ENCODE measurements at places on chromosomes 11 and 22.

GRCh38 chr11:125020342-125020741, 42.8 kb upstream of the SLC37A2 start:
- no peak for DNase-seq

DNA sequence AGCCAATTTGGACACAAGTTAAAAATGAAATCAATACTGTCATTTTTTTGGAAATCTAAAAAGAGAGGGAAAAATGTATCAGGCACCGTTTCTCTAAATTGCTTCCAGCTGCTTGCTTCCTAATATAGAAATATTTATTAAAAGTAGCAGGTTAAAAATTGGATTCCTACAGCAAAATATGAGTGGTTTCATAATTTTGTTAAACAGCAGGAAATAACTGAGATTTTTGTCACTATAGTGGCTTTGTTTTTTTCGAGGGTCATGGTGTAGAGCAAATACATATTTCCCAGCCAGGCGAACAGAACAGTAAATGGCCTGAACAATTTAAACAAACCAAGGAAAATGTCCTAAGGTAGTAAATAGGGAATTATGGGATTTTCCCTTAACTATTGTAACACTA, 159.7 kb downstream of the DDX10 start:
- DNase-seq = no peak

DNA sequence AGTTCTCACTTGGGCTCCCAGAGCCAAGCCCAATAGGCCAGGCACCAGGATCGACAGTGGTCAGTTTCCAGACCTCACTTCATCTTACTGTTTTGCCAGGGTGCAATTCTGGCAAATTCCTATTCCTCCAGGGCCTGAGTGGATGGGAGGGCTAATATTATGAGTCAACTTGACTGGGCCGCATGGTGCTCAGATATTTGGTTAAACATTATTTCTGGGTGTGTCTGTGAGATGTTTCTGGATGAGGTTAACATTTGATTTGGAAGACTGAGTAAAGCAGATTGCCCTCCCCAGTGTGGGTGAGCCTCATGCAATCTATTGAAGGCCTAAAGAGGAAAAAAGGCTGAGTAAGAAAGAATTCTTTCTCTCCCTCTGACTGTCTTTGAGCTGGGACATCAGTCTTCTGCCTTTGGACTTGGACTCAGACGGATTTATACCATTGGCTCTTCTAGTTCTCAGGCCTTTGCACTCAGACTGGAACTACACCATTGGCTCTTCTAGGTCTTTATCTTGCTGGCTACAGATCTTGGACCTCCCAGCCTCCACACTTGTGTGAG, 132.9 kb upstream of the ZBED5 start:
- DNase-seq = no peak

- no peak for DNase-seq
These were observed 6.0 kb downstream of the TRAPPC4 start for GRCh38 chr11:119024430-119025098.

GRCh38 chr22:23970816-23971486, 3.3 kb downstream of the DDT start:
- DNase-seq = no peak

- DNase-seq = no peak
These were observed 241.4 kb downstream of the TTC28 start for GRCh38 chr22:28438183-28438768.

DNA sequence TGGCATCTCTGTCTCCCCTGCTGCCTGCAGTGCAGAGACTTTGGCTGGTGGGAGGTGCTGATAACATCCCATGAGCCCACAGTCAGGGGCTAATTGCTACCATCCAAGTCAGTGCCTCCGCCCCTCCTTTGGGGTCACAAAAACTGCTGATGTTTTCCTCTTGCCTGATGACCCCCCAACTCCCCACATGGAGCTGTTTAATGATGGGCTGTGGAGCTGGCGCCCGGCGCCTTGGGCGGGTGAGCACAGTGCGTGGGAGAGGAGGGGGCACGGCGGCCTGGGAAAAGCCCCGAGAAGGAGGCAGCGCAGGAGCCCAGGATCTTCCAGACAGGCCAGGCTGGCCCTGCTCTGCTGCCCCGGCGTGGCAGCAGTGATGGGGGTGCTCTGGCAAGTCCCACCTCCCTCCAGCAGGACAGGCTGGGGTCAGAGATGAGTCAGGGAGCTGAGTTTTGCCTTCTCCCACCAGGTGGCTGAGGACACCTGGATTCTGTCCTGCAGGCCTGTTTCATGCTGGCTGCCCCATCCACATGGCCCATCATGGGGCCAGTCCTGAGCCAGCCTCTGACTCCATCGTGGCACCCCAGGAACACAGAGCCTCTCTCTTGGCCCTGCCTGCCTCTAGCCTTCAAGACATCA, 43.8 kb downstream of the NECTIN1 start:
- DNase-seq = no peak

DNA sequence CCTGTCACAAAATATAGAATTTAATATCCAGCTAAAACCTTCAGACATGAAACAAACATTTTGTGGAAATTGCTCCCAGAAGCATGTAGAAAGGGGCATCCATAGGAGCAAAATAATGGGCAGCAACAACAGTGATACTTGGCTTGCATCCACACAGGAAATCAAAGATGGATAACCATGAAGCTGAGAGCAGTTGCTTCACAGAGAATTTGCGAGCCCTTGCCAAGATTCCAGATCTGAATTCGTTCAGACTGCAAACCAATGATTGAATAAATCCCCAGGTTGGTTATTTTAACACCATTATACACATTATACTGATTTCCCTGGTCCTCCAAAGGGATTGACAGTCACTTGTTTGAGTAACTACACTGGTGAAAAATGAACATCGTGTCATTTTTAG, 15.6 kb upstream of the OR51L1 start:
- DNase-seq = no peak

- no peak for DNase-seq
These were observed 771.4 kb downstream of the BRD1 start for GRCh38 chr22:49056301-49056700.

DNA sequence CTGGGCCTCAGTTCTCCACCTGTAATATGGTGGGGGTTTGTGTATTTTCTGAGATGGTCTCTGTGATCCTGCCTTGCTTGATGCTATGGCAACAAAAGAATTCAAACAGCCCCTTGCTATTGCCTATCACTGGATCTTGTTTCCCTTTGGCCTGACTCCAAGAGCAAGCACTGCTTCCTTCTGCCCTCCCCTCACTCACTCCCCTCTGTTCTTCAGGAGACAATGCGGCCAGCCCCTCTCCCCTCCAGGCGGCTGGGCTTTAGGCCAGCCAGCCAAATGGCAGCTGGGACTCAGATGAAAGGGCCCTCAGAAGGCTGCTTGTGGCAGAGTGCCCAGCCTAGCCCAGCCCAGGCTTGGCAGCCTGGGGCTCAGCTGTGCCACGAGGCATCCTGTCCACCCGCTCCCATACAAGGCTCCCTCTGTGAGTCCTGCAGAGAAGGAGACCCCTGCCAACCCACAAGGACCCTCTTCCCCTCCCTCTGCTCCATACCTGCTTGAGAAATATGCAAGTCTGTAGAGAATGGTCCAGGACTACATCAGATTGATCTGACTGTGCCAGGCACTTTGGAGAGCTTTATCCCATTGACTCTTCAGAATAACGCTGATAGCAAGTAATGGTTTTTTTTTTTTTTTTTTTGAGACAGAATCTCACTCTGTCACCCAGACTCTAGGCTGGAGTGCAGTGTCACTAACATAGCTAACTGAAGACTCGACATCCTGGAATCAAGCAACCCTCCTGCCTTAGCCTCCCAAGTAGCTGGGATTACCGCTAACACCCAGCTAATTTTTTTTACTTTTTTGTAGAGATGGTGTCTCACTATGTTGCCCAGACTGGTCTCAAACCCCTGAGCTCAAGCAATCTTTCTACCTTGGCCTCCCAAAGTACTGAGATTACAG, 7.6 kb upstream of the KCTD14 start:
- no peak for DNase-seq

DNA sequence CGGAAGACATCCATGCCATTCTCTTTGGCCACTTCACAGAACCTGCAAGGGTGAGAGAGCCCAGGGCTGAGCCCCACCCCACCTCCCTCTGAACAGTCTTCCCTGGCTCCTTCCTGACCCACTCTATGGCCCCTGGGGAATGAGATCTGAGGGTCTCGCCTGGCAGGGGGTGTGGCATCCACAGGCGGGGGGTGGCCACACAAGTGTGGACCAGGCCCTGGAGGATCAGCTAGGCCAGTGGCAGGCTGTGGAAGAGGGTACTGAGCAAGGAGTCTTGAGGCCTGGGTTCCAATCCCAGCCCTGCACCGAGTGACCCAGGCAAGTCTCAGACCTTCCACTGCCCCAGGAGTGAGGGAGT, 5.6 kb upstream of the LRFN4 start:
- DNase-seq = no peak

DNA sequence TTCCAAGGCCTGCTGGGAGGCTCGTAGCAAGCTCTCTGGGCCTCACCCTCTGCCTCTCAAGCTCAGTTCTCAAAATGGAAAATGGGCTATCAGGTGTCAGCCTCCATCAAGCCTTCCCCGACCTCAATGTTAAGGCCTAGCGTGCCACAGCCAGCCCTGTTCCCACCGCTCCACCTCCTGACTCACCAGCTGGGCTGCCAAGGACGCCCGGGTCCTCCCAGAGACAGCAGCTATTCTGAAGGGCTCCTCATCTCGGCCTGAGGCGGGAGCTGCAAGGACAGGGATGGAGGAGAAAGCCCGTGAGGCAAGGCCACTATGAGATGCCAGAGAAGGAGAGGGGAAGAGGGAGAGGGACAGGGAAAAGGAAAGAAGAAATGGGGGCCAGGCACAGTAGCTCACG, 19.9 kb downstream of the ARAP1 start:
- DNase-seq = no peak

DNA sequence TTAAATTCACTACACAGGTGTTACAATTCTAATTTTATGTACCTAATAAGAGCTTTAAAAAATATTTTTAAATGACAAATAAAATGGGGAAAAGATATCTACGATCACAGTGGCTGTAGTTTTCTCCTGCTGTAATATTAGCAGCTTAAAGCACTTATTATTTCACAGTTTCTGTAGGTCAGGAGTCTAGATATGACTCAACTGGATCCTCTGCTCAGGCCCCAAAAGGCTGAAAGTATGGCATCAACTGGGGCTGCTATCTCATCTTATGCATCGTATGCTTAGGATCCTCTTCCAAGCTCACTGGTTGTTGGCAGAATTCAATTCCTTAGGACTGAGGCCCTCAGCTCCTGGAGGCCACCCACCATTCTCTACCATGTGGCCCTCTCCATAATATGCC, 12.8 kb downstream of the FBXO3 start:
- DNase-seq = no peak

- DNase-seq = no peak
These were observed 5.6 kb upstream of the SYT8 start for GRCh38 chr11:1829039-1829820.

GRCh38 chr11:29009426-29009825, 901.2 kb downstream of the METTL15 start:
- no peak for DNase-seq

GRCh38 chr11:65479184-65480145, 19.4 kb upstream of the MALAT1 start:
- no peak for DNase-seq

DNA sequence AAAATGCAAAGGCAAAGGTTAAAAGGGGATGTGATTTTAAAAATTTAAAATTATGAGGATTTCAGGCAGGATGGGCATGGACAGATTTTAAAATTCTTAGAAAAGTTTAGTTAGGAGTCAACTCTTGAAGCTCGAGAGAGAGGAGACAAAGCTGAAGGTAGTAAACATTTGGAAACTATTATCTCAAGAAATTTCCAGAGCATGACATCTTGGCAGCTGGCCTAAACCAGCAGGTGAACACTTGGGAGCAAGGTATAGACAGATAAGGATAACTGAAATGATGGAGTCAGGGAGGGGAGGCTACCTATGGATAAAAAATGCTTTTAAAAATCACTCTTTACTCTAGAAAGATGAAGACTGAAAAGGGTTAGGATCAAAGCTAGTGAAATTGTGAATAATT, 13.7 kb downstream of the POU2AF3 start:
- no peak for DNase-seq

GRCh38 chr11:16935518-16936302, 78.5 kb downstream of the PLEKHA7 start:
- DNase-seq = no peak

GRCh38 chr11:28448186-28448585, 340.0 kb downstream of the METTL15 start:
- no peak for DNase-seq
